ENCODE measurements at places on chromosomes 3 and 15.

DNA sequence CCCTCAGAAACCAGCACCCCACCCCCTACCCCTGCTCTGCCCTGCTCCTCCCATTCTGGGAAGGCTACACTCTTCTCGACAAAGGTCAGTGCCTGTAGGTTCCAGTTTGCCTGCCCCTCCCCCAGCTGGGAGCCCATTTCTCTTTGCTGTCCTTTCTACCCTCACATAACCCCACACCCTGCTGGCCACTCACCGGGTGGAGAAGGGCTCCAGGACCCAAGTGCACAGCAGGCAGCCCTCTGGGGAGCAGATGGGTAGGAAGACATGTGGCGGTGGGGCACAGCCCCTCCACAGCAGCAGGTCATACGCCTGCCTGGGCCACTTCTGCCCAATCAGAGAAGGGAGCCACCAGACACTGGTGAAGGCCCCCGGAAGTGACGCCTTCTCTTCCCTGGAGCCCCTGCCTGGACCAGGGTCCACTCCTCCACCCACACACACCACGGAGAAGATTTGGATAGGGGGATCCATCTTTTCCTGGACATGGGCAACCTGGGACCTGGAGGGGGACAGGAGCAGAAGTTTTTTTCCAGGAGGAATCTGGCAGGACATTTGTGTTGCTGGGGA is at the start of gene THPO:
Gene THPO, minus strand, starts transcription at position 326 of the 564 bp plus-strand sequence. CDS start 1,948 bp downstream, outside the sequence.
- DNase-seq = no peak

GRCh38 chr3:98513091-98513511 is 9.6 kb downstream of the CLDND1 start:
- no peak for DNase-seq

- DNase-seq = no peak
Measured at GRCh38 chr3:122986693-122987179, 40.8 kb downstream of the SEMA5B start.

DNA sequence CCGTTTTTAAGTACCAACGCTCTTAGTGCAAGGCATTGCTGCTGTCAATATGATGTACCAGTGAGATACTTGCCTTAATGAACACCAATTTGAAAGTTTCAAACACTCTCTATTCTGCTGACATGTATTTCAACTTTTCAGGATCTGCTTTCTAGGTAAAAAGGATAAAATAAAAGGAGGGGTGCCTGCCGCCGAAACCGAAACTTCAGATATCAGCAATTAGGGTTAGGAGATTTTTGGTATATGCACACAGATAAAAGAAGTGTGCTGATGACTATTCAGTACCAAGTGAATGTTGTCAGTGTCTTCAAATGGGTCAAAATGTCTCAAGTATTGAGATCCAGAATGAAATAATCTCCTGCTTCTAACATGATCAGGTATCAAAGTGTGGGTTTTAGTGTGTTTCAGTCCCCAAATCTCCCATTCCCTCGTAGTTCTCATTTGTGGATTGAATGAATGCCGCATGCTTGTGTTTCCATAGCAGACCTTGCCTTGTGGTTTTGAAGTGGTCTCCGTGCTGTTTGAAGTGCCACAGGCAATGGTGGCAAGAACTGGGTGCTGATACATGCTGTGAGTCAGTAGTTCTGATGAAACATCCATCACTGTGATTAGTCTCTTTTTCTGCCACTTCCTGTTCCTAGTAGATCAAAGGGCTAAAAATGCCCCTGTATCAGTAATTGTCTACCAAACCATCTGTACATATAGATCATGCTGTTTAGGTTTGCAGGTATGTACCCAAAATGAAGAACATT is 22.5 kb downstream of the CHST14 start:
- peak; percentile 21 for DNase-seq

- no peak for DNase-seq
Measured at GRCh38 chr3:30934208-30934550, 39.7 kb upstream of the GADL1 start.

- peak; percentile 13 for DNase-seq
Measured at GRCh38 chr3:172034786-172035685, 4.3 kb upstream of the FNDC3B start.

- no peak for DNase-seq
Measured at GRCh38 chr3:149967086-149967685, 3.5 kb downstream of the PFN2 start.

DNA sequence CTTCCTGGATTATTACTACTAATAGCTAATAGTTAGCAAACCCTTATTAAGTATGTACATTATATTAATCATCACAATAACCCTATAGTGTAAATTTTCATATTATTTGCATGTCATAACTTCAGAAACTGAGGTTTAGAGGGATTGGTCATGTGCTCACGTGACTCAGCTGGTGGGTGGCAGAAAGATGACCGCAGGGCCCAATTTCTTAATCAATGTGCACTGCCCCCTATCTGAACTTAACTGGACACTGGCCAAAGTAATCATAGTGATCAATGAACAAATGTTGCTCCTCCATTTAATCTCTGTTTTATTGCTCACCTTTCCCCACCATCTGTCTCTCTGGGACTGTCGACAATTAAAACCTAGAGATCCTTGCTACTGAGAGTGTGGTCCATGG is 52.2 kb downstream of the PLD1 start:
- DNase-seq = no peak

- DNase-seq = no peak
Measured at GRCh38 chr3:197576838-197577237, 21.1 kb upstream of the BDH1 start.

- DNase-seq = no peak
Measured at GRCh38 chr15:93865586-93865985, 365.8 kb upstream of the MCTP2 start.

DNA sequence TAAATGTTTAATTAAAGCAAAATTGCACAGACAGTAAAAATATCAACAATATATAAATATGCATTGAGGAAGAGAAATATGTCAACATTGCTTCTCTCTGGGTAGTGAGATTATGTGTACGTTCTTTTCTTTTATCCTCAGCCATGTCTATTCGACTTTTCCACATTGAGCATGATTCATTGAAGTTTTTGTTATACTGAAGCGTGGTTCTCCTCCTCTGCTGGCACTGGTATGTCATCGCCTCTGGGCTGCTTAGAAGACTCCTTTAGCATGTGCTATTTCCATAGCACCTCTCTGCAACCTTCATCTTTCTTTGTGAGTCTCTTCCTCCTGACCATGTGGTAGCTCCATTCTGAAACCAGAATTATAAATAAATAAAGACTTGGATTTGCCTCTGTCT is 65.8 kb upstream of the AKAP13 start:
- no peak for DNase-seq

- DNase-seq = no peak
Measured at GRCh38 chr3:19891740-19892139, 42.3 kb downstream of the EFHB start.

- DNase-seq = no peak
Measured at GRCh38 chr3:58357402-58357801, 24.7 kb downstream of the PXK start.

DNA sequence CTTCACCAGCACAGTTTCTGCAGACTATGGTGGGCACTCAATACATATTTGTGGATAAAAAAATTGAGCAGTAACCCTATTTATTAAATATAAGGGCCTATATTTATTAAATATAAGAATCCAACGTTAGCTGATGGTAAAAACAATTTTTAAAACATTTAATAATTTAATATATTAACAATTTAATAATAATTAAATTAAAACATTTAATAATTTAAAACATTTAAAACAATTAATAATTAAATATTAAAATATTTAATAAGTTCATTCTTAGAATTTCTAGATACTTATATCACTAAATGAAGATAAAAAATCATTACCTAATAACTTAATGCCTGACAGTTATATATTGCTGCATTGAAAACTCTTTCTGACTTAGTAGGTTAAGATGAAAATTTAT is 880.2 kb upstream of the EPHA6 start:
- DNase-seq = no peak

DNA sequence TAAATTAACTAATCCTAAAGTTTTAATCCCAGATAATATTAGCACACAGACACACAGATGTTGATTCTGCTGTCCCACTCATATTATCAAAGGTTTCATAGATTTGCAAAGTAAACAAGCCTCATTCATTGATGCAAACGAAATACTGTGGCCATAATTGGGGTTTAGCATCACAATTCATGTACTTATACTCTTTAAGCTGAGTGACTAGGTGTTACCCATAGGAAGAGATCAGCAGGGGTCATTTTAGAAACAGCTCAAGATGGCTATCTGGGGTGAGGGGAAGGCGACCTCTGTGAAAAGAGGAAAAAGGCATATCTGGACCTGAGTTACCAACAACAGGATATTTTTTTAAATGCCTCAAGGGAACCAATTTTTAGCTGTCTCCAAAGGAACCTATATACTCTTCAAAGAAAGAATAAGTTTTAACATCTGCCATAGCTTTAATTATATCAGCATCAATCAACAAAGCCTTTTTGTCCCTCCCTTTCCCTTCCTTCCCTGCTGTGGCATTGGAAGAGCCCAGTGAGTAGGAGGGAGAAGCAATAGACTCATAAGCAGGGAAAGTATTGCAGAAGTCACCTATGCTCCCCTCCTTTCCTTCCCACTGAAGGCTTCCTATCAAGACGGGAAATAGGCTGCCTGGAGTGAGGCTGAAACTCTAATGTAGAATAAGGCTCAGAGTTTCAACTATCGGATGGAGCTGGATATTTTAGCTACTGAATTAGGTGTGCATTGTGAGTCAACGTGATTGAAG is 553.4 kb downstream of the ZIC1 start:
- DNase-seq = no peak

DNA sequence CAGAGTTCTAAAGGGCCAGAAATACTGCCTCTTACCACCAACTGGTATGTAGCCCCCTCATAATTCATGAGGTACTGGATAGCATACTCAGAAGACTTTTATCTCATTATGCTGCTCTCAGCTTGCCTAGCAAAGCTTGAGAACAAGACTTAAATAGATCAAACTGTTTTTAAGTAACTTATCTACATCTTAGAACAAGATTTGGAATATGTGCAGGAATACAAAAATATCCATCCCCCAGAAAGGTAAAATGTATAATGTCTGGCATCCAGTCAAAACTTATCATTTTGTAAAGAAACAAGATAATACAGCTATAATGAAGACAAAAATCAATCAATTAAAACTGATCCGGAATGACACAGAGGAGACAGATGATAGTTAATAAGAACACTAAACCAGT is 400.4 kb upstream of the TGFBR2 start:
- DNase-seq = no peak

DNA sequence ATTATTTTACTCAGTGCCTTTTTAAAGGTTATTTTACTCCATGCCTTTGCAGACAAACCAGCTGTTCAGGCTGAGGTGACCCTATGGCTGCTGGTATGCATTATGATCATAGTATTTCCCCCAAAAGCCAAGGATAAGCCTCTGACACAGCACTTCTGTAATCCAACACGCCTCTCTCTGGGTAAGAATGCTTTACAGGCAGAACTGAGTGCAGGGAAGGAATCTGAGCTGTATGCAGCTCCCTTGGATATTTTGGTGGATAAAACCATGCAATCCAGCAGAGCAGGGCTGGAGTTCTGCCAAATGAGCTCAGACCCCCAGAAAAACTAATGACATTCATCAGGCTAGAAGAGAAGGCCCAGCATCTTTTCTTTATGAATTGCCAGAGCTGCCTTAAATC is 11.7 kb upstream of the MAP1A start:
- no peak for DNase-seq

DNA sequence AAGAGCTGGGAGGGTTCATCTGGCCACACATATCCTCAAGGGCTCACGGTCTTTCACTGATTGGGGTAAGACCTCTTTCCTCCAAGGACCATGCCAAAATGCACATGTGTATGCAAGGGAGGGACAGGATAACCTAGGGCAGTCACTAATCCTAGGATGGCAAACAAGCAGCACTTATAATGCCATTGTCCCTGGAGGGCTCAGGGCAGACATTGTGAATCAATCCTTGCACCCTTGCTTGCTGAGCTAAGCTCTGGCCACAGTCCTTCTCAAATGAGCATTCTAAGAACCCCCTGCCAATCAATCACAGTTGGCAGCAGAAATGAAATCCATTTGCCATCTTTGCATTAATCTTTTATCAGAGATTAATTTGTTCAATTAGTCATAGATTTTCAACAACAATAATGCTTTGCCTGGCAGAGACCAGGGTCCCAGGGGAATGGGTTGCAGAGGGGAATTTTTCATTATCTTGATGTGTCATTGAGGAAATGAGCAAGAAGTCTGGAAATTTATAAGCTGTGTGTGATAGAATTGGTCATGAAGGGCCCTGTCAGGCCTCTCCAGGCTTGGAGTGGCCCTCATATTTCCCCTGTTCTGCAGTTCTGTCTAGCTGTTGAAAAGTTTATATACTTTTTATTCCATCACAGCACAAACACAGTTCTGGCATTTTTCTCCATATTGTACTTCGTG is 57.2 kb upstream of the KY start:
- DNase-seq = no peak

DNA sequence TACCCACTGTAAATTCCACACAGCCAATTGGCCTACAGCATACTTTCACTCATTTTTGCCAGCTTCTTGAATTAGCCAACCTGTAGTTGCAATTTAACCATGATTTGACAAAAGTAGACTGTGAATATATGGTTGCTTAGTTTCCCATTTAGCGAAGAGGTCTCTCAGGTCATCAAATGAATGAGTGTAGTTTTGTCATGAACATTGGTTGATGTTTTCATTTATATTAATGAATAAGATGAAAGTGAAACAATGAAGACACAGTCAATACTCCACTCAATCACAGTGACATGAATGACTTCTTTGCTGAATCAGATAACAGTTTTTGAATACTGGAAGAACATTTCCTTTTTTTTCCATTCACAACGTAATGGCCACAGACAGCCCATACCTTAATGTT is 15.3 kb upstream of the FAM3D start:
- DNase-seq = no peak

DNA sequence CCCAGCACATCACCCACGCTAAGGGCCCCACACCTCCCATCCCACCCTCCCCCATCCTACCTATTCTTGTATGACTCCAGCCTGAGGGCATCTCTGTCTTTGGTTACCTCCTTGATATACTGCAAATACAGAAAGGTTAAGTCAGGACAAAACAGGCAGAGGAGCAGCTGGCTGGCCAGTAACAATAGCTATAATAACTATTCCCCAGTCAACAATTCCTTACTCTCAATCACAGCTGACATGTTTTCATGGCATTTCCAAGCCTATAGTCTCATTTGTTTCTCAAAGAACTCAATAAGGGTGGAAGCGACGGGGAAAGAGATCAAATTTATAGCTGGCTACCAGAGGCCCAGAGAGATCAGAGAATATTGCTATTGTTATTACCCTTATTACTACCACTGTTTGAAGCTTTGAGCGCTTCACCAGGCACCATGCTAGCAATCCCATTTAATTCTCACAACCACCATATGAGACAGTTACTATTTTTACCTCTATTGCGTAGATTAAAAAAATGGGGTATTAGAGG is 93.0 kb upstream of the C2CD4B start:
- no peak for DNase-seq

DNA sequence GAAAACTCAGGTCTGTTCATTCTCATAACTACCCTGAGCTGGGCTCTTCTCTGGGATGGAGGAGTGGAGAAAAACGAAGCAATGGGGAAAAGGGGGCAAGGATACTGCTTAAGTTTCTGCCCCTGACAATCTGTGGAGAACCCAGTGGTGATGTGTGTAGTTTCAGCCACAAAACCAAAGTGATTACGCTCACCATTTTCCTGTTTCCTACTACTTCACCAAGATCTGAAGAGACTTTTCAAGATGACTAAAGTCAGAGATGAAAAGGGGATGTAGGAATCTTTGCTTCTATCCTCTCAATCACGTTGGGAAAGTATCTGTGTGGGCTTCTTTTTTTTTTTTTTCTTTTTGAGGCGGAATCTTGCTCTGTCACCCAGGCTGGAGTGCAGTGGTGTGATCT is 8.3 kb upstream of the UBE2E1 start:
- no peak for DNase-seq

- DNase-seq = no peak
Measured at GRCh38 chr3:190517687-190518086, 3.8 kb downstream of the IL1RAP start.
